ENCODE measurements at places on chromosomes 7 and 10.

- DNase-seq = no peak
These were observed 31.9 kb downstream of the FAM107B start for GRCh38 chr10:14742815-14743214.

DNA sequence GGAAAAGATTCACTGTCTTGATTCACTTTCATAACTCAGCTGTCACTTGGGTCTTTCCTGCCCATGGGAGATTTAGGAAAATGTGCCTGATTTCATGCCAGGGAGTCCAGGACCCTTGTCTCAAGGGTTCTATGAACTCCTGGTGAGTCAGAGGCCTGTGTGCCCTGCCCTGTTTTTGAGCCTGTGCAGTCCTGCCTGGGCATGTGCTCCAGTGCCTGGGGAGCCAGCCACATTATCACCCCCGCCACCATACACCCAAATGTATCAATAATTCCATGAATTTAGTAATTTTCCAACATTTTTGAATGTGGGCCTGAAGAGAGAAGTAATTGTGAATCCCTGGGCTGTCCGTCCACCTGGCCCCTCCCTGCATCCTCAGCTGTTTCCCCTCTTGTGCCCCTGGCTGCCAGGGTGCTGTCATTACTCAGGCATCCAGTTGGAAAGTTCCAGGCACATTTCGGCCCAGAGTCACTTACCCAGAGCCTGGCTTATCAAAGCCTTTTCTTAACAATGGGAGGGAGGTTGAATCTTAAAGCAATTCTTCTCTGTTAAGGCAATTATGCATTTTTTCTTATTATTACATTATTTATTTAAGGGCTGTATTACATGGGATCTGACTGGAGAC is 287.8 kb upstream of the CDC14C start:
- no peak for DNase-seq

DNA sequence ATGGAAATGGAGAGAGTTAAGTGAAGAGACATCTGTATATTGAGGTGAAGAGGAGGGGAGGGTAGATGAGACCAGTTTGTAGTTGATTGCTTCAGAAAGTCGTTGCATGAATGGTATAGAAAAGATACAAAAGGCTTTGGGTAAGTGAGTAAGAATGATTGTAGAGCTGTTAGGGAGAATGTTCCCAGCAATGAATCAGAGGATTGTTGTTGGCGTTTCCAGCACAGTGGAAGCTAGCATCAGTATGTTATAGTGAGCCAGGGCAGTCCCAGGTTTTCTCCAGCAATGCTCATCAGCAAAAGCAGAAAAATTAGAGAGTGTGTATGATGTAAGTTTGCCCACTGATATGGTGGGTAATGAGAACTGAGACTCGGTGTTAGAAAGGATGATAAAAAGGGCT is 15.4 kb upstream of the CDK6 start:
- no peak for DNase-seq

GRCh38 chr7:67391168-67391567 is 394.5 kb downstream of the TYW1 start:
- DNase-seq = no peak

- no peak for DNase-seq
These were observed 13.0 kb downstream of the MXI1 start for GRCh38 chr10:110220398-110220797.

DNA sequence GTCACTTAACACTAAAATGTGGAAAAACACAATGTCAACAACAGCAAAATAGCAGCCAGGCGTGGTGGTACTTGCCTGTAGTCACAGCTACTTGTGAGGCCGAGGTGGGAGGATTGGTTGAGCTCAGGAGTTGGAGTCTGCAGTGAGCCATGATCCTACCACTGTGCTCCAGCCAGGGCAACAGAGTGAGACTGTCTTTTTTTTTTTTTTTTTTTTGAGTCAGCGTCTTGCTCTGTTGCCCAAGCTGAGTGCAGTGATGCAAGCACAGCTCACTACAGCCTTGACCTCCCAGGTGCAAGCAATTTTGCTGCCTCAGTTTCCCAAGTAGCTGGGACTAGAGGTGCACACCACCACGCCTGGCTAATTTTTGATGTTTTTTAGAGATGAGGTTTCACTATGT is 6.1 kb downstream of the KCTD7 start:
- no peak for DNase-seq

- DNase-seq = no peak
These were observed 32.1 kb upstream of the NMT2 start for GRCh38 chr10:15200626-15201025.

GRCh38 chr7:96910486-96910885 is 94.9 kb upstream of the DLX6 start:
- DNase-seq = no peak

DNA sequence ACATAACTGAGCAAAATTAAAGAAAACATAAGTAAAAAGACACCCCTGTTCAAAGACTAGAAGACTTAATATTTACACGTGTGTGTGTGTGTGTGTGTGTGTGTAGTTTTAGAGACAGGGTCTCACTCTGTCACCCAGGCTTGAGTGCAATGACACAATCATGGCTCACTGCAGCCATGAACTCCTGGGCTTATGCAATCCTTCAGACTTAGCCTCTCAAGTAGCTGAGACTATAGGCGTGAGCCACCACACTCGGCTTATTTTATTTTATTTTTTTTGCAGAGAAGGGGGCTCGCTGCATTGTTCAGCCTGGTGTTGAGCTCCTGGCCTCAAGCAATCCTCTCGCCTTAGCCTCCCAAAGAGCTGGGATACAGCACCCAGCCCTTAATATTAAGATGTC is 90.3 kb downstream of the JMJD1C start:
- DNase-seq = no peak

Data from right kidney (tissue), 9 donors.